Stimulated activated CD8-positive, alpha-beta memory T cell treated with anti-CD3 and anti-CD28 coated beads, Interleukin-7, amount 100 ng/mL, for 1 hour (primary cell): ENCODE measurements at places on chromosomes 11 and 22.

DNA sequence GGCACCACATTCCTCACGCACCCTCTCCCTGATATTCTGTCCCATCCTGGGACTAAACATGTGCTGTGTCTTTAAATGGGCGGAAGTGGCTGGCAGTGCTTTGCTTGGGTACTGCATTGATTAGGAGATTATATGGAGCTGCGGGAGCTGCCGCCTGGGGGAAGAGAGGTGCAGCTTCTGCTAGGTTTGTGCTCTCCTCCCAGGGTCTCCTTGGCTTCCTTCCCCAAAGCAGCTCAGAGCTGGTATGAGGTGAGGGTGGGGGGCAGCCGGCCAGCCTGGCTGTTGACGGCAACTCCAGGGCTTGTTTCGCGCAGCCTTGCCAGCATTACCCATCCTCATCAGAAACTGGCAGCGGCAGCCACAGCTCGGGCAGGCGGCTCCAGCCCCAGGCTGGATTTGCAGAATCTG, 95.4 kb downstream of the GRAMD1B start:
- no peak for DNase-seq

DNA sequence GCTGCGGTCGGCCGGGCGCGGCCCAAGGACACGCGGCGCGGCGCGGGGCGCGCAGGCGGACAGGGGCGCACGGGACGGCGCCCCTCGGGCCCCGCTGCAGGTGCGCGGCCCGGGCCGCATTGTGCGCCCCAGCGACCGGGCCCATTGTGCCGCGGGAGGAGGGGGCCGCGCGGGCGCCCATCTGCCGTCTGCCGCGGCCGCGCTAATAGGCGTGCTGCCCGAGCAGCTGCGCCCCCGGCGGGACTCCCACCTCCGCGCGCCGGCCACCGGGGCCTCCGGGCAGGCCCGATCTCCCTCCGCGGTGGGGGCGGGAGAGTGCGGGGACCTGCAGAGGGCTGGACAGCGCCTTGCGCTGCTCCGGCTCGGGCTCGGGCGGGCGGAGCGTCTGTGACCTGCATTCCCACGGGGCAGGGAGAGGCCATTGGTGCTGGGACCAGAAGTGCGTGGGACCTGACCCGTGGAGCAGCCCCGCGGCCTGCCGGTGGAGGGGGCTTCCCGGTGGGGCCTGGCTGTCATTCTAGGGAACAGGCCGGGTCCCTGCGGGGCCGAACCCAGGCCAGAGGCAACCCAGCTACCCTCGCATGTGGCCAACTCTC, 933 bp downstream of the BRSK2 start:
- no peak for DNase-seq

- no peak for DNase-seq
Measured at GRCh38 chr22:36571991-36572390, 43.0 kb upstream of the EIF3D start.

GRCh38 chr11:82082976-82083375, 650.7 kb downstream of the FAM181B start:
- no peak for DNase-seq

DNA sequence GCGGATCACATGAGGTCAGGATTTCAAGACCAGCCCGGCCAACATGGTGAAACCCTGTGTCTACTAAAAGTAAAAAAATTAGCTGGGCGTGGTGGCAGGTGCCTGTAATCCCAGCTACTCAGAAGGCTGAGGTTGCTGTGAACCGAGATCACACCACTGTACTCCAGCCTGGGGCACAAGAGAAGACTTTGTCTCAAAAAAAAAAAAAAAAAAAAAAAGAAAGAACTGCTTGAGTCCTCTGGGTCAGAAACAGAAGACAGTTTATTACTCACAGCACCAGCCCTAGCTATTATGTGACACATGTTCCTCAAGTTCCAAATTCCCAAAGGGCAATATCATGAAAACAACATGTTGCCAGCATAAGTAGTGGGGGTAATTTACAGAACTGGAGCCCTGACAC, 1014.1 kb upstream of the RAG2 start:
- DNase-seq, result no peak

DNA sequence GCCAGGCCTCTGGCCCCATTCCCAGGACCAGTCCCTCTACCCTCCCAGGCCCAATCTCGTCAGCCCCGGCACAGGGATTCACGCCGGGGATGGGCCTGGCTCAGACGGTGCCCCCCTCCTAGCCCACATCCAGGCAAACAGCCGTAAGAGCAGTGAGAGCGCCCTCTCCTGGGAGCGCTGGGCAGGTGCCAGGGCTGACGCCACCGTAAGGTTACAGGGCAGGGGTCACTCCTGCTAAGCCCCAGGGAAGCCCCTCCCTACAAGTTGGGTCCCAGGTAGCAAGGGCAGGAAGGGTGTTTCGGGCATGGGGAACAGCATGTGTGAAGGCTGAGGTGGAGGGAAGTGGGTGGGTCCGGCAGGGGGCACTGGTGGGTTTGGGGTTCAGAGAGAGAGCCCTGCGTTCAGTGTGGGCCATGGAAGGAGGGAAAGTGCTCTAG, 19.2 kb upstream of the PPARA start:
- no peak for DNase-seq

DNA sequence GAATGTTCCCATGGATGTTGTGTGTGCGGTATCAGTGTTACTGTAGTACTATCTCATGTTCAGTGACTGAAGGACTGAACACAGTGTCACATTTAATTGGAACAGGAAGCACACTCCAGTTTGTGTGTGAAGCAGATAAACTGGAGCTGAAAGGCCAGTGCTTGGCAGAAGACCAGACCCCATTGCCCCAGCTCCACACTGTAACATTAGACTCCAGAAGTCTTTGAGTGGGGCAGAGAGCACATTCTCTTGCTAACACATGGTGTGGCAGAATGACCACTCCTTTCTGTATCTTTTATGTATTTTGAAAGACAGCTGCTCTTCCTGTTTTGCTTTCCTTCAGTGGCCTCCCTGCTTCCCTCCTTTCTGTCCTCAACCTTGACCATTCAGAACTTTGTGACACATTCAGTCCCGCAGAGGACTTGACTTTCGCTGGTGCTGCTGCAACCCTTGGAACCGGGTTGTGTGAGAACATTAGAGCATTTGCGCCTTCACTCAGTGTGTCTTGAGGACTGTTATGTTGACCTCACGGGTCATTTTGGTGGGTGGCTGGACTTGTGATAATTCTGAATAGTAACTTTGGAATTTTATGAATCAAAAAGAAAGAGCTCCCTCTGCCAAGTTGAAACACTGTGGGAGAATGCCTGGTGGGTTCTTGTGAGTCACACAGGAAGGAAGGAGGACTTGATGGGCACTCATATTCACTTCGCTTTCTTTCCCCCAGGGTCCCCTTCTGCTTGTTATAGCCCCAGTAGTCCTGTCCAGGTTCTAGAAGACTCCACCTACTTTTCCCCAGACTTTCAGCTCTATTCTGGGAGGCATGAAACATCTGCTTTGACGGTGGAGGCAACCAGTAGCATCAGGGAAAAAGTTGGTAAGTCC, 26.4 kb downstream of the AMOTL1 start:
- no peak for DNase-seq

GRCh38 chr22:50326956-50327710, at the start of gene DENND6B:
Gene DENND6B (minus strand): TSS chr22:50327012. CDS start chr22:50326988, 24 bp downstream.
- peak; percentile 35 for DNase-seq

DNA sequence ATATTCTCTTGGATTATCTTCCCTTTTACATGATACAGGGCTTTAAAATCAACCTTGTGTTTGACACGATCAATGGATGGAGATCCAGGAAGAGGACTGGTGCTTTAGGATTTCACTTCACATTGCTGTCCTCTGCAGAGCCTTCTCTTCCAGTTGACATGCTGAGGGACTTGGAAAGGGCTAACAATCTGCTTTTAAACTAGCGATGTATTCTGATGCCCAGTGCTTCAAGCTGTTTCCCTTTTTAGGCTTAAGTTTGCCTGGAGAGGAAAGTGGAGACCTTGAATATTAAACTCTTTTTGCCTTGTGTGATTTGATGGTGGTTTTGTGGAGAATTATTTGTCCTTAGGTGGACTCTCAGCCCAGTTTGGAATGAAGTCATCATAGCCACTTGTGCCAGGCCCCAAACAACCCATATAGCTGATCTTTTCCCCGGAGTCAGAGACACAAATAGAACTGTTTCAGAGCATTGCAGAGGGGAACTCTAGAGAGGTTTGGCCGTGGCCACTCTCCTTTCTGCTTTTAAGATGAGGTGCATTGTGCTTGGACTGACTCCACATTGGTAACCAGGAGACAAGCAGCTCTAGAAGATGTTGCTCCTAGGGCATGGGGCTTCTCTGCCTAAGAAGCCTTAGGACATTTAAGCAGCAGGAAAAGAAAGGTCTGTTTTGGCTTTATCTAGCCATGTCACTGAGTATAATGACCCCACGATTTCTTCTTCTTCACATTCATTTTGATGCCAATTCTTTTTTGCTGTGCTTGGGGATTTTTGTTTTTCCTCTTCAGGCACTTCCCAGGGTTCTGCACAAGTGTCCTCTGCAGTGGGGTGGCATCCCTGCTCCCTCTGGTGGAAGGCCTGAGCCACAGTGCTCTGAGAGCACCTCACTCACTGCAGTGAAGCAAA, 152.8 kb downstream of the NCAM1 start:
- no peak for DNase-seq

- DNase-seq, result no peak
Measured at GRCh38 chr22:27540656-27541396, 260.7 kb downstream of the MN1 start.

- no peak for DNase-seq
Measured at GRCh38 chr22:23013612-23014011, 56.7 kb upstream of the GNAZ start.

DNA sequence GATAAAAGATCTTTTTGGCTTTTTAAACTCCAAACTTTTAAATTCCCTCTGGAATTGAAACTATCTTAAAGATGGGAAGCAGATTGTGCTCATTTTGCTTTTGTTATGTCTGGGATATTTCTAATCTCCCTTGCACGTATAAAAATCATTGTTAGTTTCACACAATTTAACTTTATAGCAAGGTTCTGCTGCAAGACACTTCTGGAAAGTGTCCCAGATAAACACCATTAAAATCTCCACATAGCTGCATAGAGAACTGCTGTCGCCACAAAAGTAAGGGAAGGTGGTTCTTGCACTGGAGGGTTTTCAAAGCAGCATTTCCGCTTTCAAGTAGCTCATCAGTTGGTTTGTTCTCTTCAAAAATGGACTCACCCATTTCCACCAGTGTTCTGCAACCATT, 11.8 kb downstream of the PTS start:
- no peak for DNase-seq

GRCh38 chr11:74009230-74009547, 304 bp upstream of the UCP3 start:
- DNase-seq, result no peak

- no peak for DNase-seq
Measured at GRCh38 chr11:111550258-111550657, 9.7 kb downstream of the LAYN start.

GRCh38 chr22:29072193-29072978, 449 bp upstream of the KREMEN1 start:
- peak; percentile 54 for DNase-seq

- DNase-seq, result no peak
Measured at GRCh38 chr11:60785806-60786361, 751 bp downstream of the MS4A10 start.

- no peak for DNase-seq
Measured at GRCh38 chr22:39913321-39913720, 12.4 kb downstream of the GRAP2 start.

- peak; percentile 61 for DNase-seq
Measured at GRCh38 chr22:39534591-39535356, 2.2 kb upstream of the RPS19BP1 start.

- no peak for DNase-seq
Measured at GRCh38 chr22:50119169-50119767, 29.5 kb downstream of the MOV10L1 start.

DNA sequence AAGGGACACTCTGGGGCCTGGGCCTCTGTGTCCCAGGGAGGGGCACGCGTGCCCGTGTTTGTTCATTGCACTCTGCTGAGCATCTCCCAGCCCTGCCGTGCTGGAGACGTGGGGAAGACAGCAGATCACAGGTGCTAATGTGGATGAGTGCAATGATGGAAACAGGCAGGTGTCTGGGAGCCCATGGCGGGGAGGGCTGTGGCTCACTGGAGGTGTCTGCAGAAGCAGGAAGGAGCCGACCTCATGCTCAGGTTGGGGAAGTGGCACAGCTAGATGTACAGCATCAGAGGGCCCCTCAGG, 7.9 kb downstream of the TMEM258 start:
- no peak for DNase-seq

GRCh38 chr11:125890447-125891100, 3.1 kb downstream of the HYLS1 start:
- no peak for DNase-seq

DNA sequence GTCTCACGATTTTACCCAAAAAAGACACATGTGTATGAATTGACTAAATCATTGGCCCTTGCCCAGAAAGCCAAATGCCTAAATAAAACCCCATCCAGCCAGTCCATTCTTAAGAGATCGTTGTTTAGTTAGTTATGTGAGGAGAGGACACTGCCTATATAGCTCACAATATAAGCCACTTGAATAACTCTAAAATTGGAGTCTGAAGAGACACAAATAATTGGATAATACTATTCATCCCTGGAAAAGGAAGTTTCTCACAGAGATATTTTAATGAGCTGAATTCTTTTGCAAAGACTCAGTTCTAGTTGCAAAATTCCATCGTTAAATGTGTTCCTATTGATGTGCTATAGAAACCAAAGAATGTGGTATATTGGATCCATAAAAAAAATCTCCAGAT, 176.7 kb downstream of the SOX6 start:
- no peak for DNase-seq

- no peak for DNase-seq
Measured at GRCh38 chr22:29073618-29074275, 912 bp downstream of the KREMEN1 start.

GRCh38 chr11:45097721-45098493, 48.5 kb upstream of the PRDM11 start:
- no peak for DNase-seq

- no peak for DNase-seq
Measured at GRCh38 chr11:48122656-48123055, 94.0 kb upstream of the OR4B1 start.

GRCh38 chr11:126403022-126403581, 47.6 kb downstream of the ST3GAL4 start:
- DNase-seq, result no peak

GRCh38 chr11:65952052-65952521, 6.8 kb downstream of the TSGA10IP start:
- no peak for DNase-seq

DNA sequence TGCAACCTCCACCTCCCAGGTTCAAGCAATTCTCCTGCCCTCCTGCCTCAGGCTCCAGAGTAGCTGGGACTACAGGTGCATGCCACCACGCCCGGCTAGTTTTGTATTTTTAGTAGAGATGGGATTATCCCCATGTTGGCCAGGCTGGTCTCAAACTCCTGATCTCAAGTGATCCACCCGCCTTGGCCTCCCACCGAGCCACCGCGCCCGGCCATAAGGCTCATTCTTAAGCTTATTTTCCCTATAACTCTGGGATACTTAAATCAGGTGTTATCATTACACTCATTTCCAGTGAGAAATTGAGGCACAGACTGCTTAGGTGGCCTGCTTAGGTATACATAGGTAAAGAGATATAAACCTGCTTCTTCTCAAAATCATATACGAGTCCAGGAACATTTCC, 188.3 kb upstream of the MTNR1B start:
- DNase-seq, result no peak

- no peak for DNase-seq
Measured at GRCh38 chr11:57700425-57700824, 11.6 kb downstream of the MED19 start.
